ENCODE measurements at places on chromosomes 1 and 21.

DNA sequence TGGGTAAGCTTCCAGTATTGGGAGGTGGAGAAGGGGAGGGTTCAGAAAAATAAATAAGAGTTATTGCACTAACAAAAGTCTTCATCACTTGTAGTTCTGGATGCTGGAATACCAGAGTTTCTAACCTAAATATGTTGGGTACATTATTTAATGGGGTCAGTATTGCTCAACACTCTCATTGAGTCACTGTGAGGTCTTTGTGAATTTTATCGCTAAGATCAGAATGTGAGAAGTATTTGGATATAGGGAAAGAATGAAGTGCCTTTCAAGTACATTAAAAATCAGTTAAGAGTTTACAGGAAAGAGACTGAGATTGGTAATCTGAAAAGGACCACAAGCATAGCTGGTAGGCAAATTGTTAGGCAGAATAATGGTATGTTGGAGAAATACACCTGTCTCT lies 8.8 kb downstream of the SNRPE start:
- no peak for DNase-seq

DNA sequence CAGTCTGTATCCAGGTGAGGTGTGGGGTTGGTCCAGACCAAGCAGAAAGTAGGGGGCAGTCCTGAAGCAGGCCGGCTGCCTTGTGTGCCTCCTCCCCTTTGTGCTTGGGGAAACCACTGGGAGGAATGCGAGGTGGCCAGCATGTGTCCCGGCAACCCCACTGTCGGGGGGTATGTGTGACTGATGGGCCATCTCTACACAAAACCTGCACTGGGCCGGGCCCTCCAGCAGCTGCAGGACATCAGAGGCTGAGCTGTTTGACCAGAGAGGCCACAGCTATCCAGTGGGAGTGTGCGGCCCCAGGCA lies 33.3 kb downstream of the TMEM51 start:
- no peak for DNase-seq

DNA sequence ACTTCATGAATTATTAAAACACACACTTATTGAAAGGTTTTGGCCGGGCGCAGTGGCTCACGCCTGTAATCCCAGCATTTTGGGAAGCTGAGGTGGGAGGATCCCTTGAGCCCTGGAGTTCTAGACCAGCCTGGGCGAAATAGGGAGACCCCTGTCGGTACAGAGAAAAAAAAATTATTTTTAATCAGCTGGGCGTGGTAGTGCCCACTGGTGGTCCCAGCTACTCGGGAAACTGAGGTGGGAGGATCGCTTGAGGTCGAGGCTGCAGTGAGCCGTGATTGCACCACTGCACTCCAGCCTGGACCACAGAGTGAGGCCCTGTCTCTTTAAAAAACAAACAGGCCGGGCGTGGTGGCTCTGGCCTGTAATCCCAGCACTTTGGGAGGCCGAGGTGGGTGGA lies 1.7 kb downstream of the GABPB2 start:
- DNase-seq, result no peak

GRCh38 chr1:226047495-226047894 lies 15.0 kb upstream of the H3-3A start:
- DNase-seq, result no peak

DNA sequence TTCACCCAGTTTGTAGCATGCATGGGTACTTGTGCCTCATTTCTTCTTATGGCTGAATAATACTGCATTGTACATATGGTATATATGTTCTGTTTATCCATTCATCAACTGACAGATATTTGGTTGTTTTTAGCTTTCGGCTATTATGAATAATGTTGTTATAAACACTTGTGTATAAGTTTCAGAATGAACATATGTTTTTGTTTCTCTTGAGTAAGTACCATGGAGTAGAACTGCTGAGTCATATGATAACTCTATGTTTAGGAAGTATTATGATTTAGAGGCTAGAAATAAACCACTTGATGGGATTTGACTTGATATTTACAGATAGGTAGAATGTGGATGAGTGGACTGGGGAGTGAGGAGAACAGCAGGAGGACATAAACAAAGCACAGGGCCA lies 48.6 kb downstream of the WNT2B start:
- no peak for DNase-seq

DNA sequence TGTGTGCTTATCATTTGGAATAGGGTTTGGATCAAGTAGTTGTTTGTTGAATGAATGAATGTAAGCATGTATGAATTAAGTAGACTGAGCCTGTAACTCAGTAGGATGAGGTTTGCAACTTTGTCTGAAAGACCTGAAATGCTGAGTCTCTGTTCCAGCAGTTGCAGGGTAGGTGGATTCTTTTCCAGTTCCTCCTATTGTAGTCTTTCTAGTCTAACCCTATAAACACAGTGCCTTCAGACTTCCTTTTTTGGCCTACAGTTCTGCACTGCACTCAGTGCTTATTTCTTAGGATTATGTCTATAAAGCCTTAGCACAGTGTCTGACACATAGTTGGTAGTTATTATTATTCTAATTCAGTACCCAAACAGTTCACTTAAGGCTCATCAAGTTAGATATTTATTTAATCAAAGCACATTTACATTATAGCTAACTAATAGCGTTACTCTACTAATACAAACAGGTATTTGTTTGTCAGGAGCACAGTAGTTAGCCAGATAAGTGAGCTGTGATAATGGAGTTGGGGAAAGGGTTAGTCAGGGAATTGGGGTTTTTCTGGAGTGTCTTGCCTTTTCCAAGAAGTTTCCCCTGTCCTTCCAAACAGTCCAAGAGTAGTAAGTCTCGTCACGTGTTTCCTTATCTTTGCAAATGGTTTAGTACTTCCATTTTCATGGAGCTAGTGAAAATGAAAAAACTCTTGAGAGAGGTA lies 45.0 kb downstream of the ABCD3 start:
- no peak for DNase-seq

DNA sequence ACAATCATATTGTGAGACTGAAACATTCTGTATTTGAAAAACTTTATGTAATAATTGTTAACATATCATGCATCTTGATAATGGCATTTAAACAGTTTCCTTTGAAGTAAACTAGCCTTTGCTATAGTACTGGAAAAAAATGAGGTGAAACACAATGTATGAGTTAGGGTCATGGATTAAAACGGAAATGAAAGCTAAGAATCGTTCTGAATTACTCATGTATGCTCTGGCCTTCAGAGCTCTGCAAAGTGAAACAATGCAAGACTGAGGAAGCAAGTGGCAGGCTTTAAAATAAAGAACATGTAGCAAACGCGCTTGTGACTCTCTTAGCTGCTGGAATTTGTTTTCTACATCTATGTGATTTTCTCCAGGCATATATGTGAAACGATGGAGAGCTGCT lies 317.1 kb downstream of the DPYD start:
- no peak for DNase-seq

GRCh38 chr1:205930195-205930577 lies 13.1 kb downstream of the SLC26A9 start:
- no peak for DNase-seq

GRCh38 chr1:22845398-22845935 lies 127.2 kb downstream of the LACTBL1 start:
- DNase-seq, result no peak

DNA sequence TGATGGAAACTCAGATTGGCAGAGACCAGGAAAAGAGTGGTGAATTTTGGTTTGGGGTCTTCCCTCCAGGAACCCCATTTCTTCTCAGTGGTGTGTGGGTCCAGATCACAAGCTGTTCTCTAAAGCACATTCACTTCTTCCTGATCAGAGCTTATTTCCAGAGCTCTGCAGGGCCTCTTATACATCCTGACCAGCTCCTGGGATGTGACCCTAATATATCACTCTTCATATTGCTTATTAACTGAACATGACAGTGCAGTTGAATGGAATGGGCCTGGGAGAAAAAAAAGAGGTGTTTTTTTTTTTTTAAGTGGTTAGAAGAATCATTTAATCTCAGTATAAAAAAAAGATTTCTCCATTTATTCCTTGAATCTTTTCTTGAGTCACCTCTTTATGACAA lies 29.6 kb upstream of the DNM3 start:
- DNase-seq, result no peak

DNA sequence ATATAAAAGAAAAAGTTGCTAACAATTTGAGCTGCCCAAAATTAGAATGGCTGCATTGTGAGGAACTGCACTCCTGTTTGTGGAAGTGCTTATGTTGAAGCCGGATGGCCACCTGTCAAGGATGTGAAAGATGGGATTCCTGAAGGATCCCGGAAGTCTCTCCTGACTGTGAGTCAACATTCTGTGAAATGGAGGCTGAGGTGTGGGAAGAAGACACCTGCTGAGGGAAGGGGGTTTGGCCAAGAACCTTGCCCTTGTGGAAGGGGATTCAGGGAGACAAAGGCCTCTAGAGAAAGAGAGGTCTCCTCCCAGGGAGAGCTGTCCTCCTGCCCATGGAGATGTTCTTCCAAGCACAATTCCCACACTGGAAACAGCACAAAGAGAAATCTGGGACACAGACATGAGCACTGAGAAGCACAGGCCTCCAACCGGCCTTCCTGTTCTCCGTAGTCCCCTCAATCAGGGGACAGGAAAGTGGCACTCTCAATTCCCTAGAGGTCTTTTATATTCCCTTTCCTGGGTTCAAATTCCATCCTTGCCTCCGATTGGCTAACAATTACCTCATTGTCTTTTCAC lies 70.5 kb downstream of the CD2 start:
- no peak for DNase-seq

DNA sequence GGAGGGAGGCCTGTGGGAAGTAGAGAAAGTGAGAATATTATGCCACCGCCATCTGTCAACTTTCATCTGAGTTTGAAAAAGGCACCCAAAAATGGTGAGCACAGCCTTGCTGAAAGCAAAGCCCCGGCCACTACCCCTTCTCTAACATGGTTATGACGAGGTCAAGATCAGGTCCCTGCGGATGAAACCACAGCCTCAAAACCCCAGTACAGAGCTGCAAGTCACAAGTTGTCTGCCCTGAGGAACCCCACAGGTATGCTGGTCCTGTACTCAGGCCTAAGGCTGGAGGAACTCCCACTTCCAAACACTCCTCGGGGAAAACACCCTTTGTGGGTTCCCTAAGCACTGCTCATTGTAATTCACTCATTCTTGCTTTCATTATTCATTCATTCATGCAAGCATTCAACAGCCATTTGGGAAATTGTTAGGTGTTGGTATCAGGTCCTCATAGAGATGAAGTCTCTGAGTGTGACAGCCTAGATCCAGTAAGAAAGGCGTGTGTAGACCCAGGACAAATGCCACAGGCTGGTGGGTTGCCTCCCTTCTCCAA lies 216.6 kb upstream of the EDN2 start:
- DNase-seq, result no peak

- no peak for DNase-seq
These were observed 71.4 kb downstream of the UCK2 start for GRCh38 chr1:165898837-165899236.

DNA sequence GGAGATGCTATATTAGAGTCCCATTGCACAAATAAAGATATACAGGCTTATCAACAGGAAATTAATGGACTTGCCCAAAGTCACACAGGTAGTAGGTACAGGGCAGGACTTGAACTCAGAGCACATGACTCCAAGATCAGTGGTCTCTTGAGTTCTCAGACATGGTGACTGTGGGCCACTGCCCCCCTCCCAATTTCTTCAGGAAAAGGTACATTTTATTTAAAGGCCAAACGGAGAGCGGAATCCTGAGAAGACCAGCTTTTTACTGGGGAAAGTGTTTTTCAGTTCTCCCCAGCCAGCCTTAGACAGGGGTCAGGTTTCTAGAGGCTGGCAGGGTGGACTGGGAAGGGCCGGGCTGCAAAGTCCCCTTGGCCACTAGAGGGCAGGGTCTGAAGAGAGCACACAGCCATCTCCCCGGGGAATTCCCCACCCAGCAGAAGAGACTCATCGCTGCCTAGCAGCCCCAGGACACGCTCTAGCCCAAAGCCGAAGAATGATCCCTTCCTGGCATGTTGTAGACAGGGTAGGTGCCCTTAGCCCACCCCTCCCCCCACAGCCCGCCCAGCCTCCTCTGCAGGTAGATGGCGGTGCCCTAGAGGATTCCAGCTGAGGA lies 29.7 kb downstream of the ACP6 start:
- DNase-seq, result peak; percentile 85

DNA sequence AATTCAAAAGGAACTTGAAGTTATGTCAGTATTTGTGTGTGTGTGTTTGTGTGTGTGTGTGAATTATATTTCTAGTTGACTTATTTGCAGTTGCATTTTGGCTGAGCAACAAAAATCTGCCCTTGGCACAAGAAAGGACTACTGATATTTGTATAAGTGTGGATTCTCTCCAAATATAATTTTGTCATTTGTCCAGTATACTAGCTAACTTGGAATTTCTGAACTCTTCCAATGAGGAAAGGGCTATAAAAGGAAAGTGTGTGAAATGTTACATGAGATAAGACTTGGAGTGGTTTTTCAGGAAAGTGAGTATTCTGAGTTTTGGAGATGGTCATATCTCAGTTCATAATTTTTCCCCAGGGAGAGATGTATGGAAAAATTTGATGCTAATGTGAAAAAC lies 1384.1 kb upstream of the B3GALT2 start:
- no peak for DNase-seq

DNA sequence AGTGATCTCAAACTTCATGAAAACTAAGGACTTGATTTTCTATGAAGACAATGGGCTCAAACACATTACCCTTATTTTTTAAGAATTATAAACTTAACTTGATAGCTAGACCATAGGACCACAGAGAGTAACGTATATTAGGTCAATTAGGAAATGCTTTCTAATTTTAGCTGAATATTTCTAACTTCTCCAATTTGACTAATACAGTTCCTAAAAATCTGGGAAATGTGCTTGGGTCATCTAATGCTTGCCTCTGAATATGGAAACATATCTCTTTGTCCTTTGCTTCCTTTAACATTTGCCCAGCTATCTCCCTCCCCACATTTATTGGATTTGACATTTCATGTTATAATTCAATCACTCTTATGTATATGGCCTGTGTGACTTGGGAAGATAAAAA lies 141.4 kb downstream of the LHX8 start:
- no peak for DNase-seq

- peak; percentile 83 for DNase-seq
These were observed 12.4 kb downstream of the SAMSN1 start for GRCh38 chr21:14533499-14534428.

DNA sequence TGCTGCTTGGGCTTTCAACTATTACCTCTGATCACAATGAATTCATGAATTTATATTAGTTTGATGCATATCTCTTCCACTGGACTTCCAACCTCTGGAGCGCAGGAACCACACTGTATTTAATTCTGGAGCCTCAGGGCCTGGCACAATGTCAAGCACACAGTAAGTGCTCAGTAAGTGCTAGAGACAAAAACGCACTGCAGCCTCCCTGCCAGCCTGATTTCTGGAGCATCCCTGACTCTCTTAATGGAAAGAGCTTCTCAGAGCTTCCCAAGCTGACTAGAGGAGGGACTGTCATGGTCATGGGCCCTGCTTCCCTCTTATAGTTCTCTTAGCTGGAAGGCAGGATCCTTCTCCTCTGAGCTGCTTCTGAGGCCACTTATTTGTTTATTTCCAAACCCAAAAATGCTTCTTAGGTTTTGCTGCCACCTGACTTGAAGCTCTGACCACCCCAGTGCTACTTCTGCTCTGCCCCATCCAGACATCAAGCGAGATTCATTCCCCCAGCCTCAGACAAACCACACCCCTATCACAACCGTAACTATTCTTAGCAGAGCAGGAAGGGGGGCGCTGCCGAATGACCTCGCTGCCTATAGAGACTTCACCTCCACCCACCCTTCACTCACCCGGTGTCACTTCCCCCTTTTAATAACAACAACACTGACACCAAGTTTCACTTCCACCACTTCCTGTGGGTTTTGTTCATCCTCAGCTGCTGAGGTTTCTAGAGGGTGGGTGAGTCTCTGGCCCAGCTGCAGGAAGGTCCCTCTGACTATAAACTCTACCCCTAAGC lies 33.6 kb downstream of the NUAK2 start:
- DNase-seq, result peak; percentile 91
